ENCODE measurements at places on chromosomes 4 and X. TPM values are rescaled to one million over a fixed set of nuclear protein-coding genes. Genes with fewer than 3 reads are reported as not detected.

BCORL1 gene
- 13.6 TPM for total RNA-seq

DNA sequence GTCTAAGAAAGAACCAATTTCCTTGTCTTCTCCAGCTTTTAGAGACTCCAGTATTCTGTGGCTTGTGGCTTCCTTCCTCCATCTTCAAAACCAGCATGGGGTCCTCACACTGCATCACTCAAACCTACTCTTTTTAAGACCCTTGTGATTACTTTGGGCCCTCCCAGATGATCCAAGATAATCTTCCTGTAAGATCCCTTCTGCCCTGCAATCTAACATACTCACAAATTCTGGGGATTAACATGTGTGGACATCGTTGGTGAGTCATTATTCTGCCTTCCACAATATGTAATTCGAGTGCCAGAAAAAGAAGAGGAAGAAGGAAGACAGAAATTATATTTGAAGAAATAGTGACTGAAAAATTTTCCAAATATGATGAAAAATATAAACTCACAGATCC lies 47.9 kb downstream of the BEND4 start:
- no peak for DNase-seq

- DNase-seq = no peak
These were observed 114.7 kb upstream of the TTC29 start for GRCh38 chr4:147060151-147060931.

XK gene
- 2.2 TPM for total RNA-seq

CXCL5 gene
- 5.4 TPM for total RNA-seq

DNA sequence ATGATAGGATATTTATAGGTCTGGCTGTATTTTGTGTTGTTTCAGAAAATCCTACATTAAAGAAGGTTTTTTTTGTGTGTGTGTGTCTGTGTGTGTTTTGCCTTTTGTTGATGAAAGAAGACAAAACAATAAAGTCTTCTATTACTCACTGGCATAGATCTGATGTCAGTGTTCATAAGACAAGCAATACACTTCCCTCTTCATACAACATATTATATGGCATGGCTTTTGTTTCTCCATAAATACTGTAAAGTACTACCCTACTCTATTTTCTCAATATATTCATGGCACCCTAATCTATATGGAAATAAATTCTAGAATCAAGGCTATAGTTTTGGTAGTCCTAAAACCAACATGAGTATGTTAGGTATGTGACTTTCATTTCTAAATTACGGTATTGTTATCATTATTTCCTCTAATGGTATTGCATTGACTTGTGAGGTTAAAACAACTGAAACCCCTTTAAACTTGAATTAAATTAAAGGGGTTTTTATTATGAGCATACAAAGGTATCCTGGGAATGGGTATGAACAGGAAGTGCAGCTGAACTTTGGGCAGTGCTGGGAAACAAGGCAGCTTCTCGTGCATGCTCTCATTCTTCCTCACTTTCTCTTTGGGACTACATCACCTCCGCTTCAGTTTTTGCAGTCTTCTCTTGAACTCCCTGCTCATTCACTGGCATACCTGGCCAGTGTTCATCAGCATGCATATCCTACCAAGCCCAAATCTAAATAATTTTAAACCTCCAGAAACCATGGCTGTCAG lies 70.5 kb upstream of the PRSS48 start:
- DNase-seq = no peak

GPC3 gene
- 50.2 TPM for total RNA-seq

GRCh38 chr4:108589961-108590360 lies 30.4 kb upstream of the RPL34 start:
- DNase-seq = no peak

GRCh38 chr4:112765317-112765974 lies 128.5 kb downstream of the LARP7 start:
- no peak for DNase-seq

DNA sequence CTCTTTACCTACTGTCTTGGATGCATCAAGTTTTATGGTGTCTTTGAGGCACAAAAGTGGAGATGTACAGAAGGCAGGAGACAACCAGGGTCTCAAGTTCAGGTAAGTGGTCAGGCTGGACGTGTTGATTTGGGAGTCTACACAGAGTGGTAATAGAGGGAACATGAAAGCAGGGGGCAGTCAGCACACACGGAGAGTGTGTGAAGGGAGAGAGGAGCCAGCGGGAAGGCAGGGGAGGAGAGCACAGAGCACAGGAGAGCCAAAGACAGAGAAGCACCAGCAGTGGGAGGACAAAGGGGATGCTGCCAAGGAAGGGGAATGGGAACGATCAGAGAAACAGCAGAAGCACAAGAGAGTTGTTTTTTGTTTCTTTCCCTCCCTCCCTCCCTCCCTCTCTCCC lies 32.9 kb downstream of the TMEM150C start:
- DNase-seq = no peak

GRCh38 chr4:147513091-147513490 lies 32.2 kb downstream of the EDNRA start:
- no peak for DNase-seq

DNA sequence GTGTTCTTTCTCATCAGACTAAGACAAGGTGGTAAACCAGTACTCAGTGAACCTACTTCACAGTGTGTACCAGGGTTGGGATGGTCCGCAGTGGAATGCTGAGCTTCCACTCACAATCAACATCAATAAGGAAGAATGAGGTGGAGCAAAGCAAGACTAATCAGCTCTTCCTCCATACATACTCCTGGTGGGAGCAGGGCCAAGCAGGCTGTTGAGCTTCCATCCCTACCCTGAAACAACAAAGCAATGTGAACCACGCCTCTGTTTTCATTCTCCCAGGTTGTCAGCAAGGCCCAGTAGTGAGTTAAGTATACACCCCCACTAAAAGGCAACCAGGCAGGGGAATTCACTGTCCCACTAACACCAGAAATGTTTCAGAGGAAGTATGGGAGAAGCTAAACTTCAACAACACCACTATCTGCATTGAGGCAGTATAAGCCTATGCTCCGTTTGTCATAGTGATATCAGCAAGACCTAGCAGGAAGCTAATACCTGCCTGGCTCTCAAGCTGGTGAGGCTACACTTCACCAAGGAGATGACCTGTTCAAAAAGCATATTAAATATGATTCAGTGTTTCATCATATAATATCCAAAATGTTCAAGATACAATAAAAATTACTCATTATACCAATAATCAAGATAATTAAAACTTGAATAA lies 109.5 kb downstream of the DDX60 start:
- no peak for DNase-seq

GRCh38 chr4:152117520-152117919 lies 356.7 kb upstream of the GATB start:
- DNase-seq = no peak

AKAP14 gene
- 4.8 TPM for total RNA-seq

Data from lower lobe of right lung (tissue), 2 donors.